Left ventricle myocardium inferior (tissue), 1 donor: ENCODE measurements at places on chromosomes 11 and 22.
A peak's percentile ranks its signal among the peaks of the same experiment; 100 is the strongest.

GRCh38 chr22:21074102-21074715, 28.5 kb downstream of the LRRC74B start:
- H3K27me3 ChIP-seq: peaks cover 15% of the 10 kb centered on the region
- no peak overlapping the region for H3K4me3 ChIP-seq
- no peak overlapping the region for H3K27ac ChIP-seq
- no peaks in the 10 kb centered on the region for H3K36me3 ChIP-seq

GRCh38 chr22:42880815-42881214, 23.7 kb upstream of the ARFGAP3 start:
- no peak overlapping the region for H3K4me3 ChIP-seq
- peaks cover 88% of the 10 kb centered on the region for H3K36me3 ChIP-seq
- H3K27me3 ChIP-seq: no peaks in the 10 kb centered on the region

DNA sequence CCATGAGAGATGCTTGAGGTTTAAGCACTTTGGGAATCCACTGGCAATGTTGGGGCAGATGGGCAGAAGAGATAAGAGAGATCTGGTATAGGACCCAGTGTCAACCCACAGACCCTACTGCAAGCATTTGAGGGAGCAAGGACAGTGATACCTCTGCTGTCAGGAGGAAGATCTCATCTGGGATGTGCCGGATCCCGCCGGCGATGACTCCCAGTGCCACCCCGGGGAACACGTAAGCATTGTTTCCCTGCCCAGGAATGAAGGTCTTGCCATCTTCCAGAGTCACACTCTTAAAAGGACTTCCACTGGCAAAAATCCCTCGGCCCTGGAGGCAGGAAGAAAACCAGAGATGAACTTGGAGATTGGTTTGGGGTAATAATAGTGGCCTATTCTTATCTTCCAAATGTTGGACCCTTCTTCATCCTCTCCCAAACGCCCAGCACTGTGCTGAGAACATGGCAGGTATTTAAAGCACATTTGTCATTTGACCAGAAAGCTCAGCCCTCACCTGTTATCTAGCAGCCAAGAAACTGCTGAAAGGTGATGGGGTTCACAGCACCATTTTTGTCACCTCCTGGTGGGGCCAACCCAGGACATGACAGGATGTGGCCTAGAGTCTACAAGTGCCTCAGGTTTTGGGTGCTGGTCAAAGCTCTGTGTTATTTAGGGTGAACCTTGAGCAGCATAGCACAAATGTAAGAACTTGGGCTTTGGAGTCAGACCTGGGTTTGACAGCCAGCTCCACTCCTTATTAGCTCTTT, 71.7 kb downstream of the CCDC81 start:
- DNase-seq: no peak
- no peak overlapping the region for H3K27ac ChIP-seq
- H3K4me1 ChIP-seq: no peaks in the 10 kb centered on the region
- peaks cover 52% of the 10 kb centered on the region for H3K36me3 ChIP-seq

DNA sequence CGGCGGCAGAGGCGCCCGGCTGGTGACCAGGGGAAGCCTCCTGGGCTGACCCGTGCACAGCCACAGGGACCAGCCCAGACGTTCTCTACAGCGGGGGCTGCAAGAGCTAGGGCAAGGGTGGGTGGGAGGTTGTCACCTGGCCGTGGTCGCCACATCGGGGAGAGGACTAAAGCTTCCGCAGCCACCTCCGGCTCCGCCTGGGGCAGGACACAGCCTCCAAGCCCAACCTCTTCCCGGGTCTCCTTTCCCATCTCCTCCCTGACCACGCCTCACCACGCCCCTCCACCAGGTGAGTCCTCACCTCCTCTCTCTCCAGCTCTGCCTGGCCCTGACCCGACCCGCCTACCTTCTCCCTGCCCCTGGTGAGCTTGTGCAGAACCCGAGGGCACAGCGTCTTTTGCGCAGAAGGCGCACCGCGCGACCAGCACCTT, 75.9 kb upstream of the LMO1 start:
- no peaks in the 10 kb centered on the region for H3K36me3 ChIP-seq
- no peak overlapping the region for H3K4me3 ChIP-seq
- no peaks in the 10 kb centered on the region for H3K4me1 ChIP-seq
- H3K27me3 ChIP-seq: peaks cover 12% of the 10 kb centered on the region
- no peak overlapping the region for H3K27ac ChIP-seq

DNA sequence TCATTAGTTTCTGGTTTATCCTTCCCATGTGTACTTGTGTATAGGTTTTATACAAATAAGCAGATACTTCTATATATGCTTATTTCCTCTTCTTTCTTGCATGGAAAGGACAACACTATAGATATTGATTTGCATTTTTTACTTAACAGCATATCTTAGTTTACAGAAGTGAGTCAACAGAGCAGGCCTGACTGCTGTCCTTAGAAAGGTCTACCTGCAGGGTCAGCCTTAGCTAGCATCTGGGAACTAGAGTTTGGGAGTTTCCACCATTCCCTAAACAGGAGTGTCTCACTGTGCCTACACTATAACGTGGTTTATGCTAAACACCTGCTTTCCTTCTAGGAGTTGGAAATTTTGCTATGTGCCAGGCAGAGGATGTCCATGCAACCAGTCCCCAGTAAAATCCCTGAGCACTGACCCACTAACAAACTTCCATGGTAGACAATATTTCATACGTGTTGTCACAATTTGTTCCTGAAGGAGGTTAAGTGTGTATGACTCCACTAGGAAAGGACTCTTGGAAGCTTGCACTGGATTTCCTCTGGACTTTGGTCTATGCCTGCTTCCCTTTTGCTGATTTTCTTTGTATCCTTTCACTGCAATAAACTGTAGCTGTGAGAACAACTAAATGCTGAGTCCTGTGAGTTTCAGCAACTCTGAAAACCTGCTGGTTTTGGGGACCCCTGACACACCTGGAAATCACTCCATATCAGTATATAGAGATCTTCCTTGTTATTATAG, 17.7 kb downstream of the PRR14L start:
- peaks cover 21% of the 10 kb centered on the region for H3K36me3 ChIP-seq
- no peak overlapping the region for H3K27ac ChIP-seq
- peaks cover 10% of the 10 kb centered on the region for H3K4me1 ChIP-seq

- no peak overlapping the region for H3K27ac ChIP-seq
- DNase-seq: no peak
- H3K4me1 ChIP-seq: peaks cover 1% of the 10 kb centered on the region
Measured at GRCh38 chr11:3825473-3826154, 15.1 kb downstream of the RHOG start.

GRCh38 chr11:8715501-8715900, 32.9 kb downstream of the RPL27A start:
- peaks cover 52% of the 10 kb centered on the region for H3K36me3 ChIP-seq
- H3K27me3 ChIP-seq: no peaks in the 10 kb centered on the region
- H3K4me3 ChIP-seq: no peak overlapping the region
- no peak for DNase-seq

DNA sequence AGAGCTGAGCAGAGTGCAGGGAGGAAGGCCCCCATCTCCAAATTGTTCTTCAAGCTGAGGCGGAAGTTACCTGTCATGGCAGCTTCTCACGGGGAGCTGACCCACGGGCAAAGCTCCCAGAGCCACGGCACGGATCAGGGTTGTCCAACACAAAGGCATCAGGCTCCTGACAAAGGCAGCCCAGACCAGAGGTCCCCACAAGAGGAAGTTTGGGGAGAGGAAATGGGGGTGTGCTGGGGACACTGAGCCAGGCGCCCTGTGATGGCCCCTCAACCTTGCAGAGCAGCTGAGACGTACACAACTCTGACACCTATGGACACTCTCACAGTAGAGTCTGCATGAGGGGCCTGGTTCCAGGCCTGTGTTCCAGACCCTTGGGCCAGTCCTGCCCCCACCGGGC, 95.6 kb downstream of the CTTN start:
- DNase-seq: peak; percentile 10
- H3K27me3 ChIP-seq: peaks cover 8% of the 10 kb centered on the region
- H3K4me3 ChIP-seq: no peak overlapping the region
- H3K27ac ChIP-seq: no peak overlapping the region
- H3K4me1 ChIP-seq: no peaks in the 10 kb centered on the region

DNA sequence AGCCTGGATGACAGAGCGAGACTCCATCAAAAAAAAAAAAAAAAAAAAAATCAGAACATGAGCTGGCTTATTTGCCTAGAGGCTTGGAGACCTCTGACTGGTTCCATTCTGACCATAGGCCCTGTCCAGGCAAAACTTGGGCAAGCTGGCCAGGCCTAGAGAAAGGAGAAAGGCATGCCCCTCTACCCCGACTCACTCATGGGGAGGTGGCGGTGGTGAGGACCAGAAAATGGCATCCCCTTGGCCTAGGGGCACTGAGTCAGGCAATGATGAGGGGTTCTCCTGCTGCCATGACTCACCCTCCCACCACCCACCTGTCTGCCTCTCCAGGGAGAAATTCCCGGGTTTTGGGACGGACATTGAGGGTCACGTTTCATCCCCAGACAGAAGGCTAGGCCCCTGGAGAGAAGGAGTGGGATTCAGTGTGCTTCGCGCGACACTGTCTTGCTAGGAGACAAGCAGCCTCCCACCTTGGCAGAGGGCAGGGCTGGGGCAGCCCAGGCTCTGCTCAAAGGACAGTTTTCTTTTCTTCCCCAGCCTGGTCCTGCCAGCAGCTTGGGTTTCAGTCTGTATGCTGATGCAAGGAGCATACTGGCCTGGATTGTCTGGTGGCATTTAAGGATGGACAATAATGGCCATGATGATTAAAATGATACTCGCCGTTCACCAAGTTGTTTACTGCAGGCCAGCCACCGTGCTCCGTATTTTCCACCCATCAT, 17.2 kb downstream of the TOB2 start:
- DNase-seq: no peak
- H3K4me3 ChIP-seq: no peak overlapping the region
- peak overlapping the region; percentile 36 for H3K27ac ChIP-seq
- peaks cover 19% of the 10 kb centered on the region for H3K4me1 ChIP-seq

DNA sequence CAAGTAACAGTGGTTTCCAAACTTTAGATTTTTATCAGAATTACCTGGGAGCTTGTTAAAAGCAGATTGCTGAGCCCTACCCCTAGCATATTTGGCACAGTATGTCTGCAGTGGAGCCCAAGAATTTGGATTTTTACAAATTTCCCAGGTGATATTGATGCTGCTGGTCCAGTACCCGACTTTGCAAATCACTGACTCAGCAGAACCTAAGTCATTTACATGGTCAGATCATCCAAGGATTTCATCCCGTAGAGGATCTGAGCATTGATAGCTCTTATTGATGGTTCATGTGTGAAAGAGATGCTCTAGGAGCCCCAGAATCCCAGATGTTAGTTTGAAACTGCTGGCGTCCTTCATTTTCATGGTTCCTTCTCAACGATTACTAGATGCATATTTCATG, 6.0 kb downstream of the C11orf97 start:
- H3K36me3 ChIP-seq: no peaks in the 10 kb centered on the region
- H3K27me3 ChIP-seq: peaks cover 15% of the 10 kb centered on the region
- H3K4me3 ChIP-seq: no peak overlapping the region
- DNase-seq: no peak
- H3K27ac ChIP-seq: no peak overlapping the region

DNA sequence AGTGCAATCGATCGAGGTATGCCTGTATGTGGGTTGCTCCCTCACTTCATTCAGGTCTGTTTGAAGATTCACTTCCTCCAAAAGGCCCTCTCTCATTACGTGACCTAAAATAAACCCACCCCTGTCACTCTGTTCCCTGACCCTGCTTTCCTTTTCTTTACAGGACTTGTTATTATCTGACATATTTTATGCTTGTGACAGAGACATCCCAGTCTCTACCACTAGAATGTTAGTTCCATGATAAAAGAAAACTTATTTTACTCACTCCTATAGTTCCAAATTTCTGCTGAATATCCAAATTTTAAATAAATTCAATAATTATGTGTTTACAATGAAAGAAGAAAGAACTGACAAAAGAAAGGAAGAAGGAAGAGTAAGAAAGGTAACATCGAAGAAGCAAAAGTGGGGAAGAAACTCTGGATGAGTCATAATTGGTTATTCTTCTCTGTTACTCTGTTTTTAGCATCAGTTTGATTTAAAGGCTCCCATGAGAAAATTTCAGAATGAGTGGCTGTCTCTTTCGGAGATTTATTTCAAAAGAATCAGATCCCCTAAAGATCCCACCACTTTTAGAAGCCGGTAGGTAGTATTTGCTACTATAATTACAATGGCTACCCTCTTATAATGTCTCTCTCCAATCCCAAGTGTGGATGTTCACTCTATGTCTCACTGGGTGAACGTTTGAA, 33.5 kb downstream of the ENTHD1 start:
- DNase-seq: no peak
- no peaks in the 10 kb centered on the region for H3K4me1 ChIP-seq
- H3K36me3 ChIP-seq: no peaks in the 10 kb centered on the region
- no peak overlapping the region for H3K4me3 ChIP-seq
- H3K27me3 ChIP-seq: peaks cover 80% of the 10 kb centered on the region
- H3K27ac ChIP-seq: no peak overlapping the region

- no peak for DNase-seq
- H3K4me3 ChIP-seq: no peak overlapping the region
- H3K36me3 ChIP-seq: peaks cover 64% of the 10 kb centered on the region
- H3K27me3 ChIP-seq: no peaks in the 10 kb centered on the region
- H3K27ac ChIP-seq: no peak overlapping the region
- no peaks in the 10 kb centered on the region for H3K4me1 ChIP-seq
Measured at GRCh38 chr22:44151676-44152075, 29.0 kb upstream of the PARVG start.

- H3K36me3 ChIP-seq: no peaks in the 10 kb centered on the region
- peak overlapping the region; percentile 53 for H3K27ac ChIP-seq
- peaks cover 3% of the 10 kb centered on the region for H3K27me3 ChIP-seq
- DNase-seq: no peak
- no peak overlapping the region for H3K4me3 ChIP-seq
Measured at GRCh38 chr11:57210781-57211180, 26.3 kb downstream of the APLNR start.

DNA sequence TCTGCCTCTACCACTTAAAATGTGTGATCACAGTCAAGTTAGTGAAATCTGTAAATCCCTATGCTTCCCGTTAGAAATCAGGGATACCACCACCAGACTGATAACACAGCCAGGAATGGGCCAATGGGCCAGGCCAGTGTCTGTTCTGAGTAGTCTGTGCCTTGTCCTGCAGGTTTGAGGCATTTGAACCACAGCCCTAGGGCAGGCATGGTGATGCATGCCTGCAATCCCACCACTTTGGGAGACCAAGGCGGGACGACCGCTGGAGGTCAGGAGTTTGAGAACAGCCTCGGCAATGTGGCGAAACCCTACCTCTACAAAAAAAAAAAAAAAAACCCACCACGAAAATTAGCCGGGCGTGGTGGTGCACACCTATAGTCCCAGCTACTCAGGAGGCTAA, 12.1 kb upstream of the AHNAK start:
- DNase-seq: peak; percentile 9
- peaks cover 67% of the 10 kb centered on the region for H3K4me1 ChIP-seq
- H3K27me3 ChIP-seq: no peaks in the 10 kb centered on the region
- H3K4me3 ChIP-seq: no peak overlapping the region

DNA sequence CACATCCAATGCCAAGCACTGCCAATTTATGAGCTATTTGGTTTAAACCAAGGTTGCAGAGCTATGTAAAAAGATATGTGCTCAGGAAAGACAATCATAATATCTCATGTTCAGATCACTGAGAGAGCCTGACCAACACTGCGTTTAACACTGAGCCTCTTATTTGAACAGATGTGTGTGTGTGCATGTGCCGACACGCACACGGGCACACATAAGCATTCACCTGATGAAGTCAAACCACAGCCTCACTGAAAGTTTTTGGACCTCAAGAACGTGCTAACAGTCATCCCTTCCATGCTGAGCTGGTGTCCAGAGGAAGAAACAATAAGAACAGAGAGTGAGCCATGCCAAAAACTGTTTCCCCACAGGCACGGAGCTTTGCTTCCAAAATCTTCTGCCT, 23.4 kb downstream of the HPS4 start:
- H3K4me3 ChIP-seq: no peak overlapping the region
- no peak overlapping the region for H3K27ac ChIP-seq
- peaks cover 86% of the 10 kb centered on the region for H3K36me3 ChIP-seq
- DNase-seq: no peak
- H3K4me1 ChIP-seq: peaks cover 10% of the 10 kb centered on the region
- no peaks in the 10 kb centered on the region for H3K27me3 ChIP-seq
